D341Med (cell line): ENCODE measurements at places on chromosomes 6 and 20.

GRCh38 chr20:31715766-31716165, 6.9 kb downstream of the BCL2L1 start:
- DNase-seq, result no peak

- no peak for DNase-seq
These were observed 358.0 kb upstream of the CITED2 start for GRCh38 chr6:139732451-139732850.

- DNase-seq, result no peak
These were observed 369.7 kb upstream of the FLRT3 start for GRCh38 chr20:14707026-14707680.

- DNase-seq, result no peak
These were observed 290.0 kb downstream of the PRL start for GRCh38 chr6:22006795-22007194.

DNA sequence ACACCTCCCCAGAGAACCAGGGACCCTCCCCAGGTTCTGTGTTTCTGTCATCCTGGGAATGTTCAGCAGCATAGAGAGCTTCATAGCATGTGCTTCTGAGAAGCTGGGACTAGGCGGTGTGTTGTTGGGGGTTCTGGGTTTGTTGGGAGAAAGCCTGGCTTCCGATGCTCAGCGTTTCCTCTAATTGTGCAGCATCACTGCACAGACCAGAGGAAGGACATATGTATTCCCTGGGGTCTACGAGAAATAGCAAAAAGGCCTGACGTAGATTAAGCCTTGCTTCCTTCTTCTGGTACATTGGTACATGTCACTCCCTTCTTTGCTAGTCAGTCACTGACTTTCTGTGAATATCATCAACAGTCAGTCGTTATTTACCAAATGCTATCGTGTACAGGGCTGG, 96.9 kb upstream of the SGK1 start:
- no peak for DNase-seq

- no peak for DNase-seq
These were observed at the start of gene FILIP1 for GRCh38 chr6:75493400-75494064. Gene FILIP1 (minus strand): TSS chr6:75493800. CDS start chr6:75414972, 78,828 bp downstream.
